ENCODE measurements at places on chromosomes 3 and 15. TPM values are rescaled to one million over a fixed set of nuclear protein-coding genes. Genes with fewer than 3 reads are reported as not detected.
A peak's percentile ranks its signal among the peaks of the same experiment; 100 is the strongest.

- H3K27me3 ChIP-seq = no peaks in the 10 kb centered on the region
- no peak overlapping the region for H3K27ac ChIP-seq
Observed at GRCh38 chr3:158974904-158975303, 173.1 kb downstream of the MFSD1 start.

DNA sequence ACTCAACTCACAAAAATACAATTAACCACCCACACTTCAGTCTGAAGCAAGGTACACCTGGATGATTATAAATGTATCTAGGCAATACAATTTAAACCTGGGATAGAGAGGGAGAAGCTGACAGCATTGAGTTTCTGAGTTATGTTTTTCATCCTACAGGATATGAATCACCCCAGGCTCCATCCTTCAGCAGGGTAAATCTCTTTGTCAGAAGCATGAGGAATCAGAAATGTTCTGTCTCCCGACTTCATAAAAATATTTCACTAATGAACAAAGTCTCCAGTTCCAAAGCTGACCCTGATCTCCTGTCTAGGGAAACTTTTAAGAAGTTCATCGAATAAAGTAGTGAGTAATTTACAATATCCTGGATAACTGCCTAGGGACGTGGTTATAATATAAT lies 25.5 kb upstream of the FRMD4B start:
- H3K4me1 ChIP-seq = no peaks in the 10 kb centered on the region
- H3K36me3 ChIP-seq = no peaks in the 10 kb centered on the region
- no peak overlapping the region for H3K27ac ChIP-seq

DNA sequence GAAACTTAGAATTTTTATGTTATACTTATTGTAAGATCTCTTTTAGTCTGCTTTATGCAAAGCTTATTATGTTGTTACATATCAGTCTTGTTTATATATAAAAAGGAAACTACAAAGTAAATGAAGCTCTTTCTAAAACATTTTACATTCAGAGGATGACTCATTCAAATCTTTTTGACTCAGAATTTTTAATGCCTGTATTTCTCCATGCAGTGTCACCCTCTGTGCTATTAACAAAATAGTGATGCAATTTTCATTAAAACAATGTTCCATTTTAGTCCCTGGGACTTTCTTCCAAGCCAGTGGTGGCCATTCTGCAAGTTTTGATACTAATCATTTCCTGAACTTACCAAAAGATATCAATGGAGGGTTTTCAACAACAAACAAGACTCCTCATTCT lies 216.1 kb downstream of the NAALADL2 start:
- H3K36me3 ChIP-seq = no peaks in the 10 kb centered on the region
- H3K27ac ChIP-seq = no peak overlapping the region
- DNase-seq = no peak
- H3K4me3 ChIP-seq = no peak overlapping the region
- H3K4me1 ChIP-seq = no peaks in the 10 kb centered on the region
- no peaks in the 10 kb centered on the region for H3K27me3 ChIP-seq

GRCh38 chr3:184360070-184360928 lies 1.1 kb downstream of the CLCN2 start:
- peaks cover 11% of the 10 kb centered on the region for H3K4me1 ChIP-seq
- peaks cover 7% of the 10 kb centered on the region for H3K36me3 ChIP-seq
- H3K27me3 ChIP-seq = no peaks in the 10 kb centered on the region
- H3K4me3 ChIP-seq = peak overlapping the region; percentile 81
- H3K27ac ChIP-seq = no peak overlapping the region

GRCh38 chr3:139421460-139421859 lies 32.0 kb upstream of the COPB2 start:
- no peak for DNase-seq
- H3K27me3 ChIP-seq = no peaks in the 10 kb centered on the region
- no peak overlapping the region for H3K27ac ChIP-seq
- H3K4me1 ChIP-seq = no peaks in the 10 kb centered on the region

The PCSK6 gene
- 2.6 TPM for total RNA-seq

The GOLGA6A gene
- total RNA-seq = not detected

The SLC26A6 gene
- 11.8 TPM for total RNA-seq

DNA sequence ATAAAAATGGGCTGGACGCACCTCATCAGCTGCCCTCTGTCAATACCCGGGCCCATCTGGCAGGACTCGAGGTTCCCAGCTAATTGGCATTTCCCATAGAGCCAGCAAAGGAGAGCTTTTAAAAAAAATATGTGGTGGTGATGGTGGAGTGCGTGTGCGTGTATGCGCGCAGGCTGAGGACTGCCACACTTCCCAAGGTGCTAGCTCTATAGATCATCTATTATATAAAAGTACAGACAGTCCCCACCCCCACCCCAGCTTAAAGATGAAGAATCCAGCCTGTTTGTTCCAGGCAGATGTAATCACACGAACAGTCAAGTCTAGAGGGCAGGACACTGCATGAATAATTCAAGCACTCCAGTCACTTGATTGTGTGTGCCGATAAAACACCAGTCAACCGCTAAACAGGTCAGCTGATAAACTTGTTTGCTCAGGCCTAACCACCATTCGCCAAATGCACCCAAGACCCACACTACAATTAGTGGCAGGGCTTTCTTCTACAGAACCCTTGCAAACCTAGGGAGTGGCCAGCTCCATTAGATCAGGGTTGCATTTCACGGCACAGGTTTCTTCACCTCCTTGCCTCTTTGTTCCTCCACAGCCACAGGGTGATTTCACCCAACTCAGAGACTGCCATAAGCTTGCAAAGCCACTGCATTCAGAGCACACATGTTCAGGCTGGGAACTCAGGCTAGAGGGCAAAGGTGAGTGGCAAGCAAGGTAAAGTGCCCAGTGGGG lies 5.8 kb downstream of the TLE3 start:
- peaks cover 65% of the 10 kb centered on the region for H3K4me1 ChIP-seq
- peak overlapping the region; percentile 65 for H3K27ac ChIP-seq
- H3K4me3 ChIP-seq = peak overlapping the region; percentile 26
- no peaks in the 10 kb centered on the region for H3K27me3 ChIP-seq
- DNase-seq = peak; percentile 48
